ENCODE measurements at places on chromosomes 7 and 10. TPM values are rescaled to one million over a fixed set of nuclear protein-coding genes. Genes with fewer than 3 reads are reported as not detected.

RET gene
- total RNA-seq: 1.6 TPM

OPN4 gene
- total RNA-seq: not detected

HPSE2 gene
- not detected for total RNA-seq

MCM10 gene
- total RNA-seq: 2.4 TPM

CUZD1 gene
- total RNA-seq: 0.41 TPM

EPO gene
- not detected for total RNA-seq

GIMAP5 gene
- 3.7 TPM for total RNA-seq

PIK3CG gene
- 1.6 TPM for total RNA-seq

MUC3A gene
- total RNA-seq: under 0.01 TPM

SPDYE9 gene
- total RNA-seq: under 0.01 TPM
